ENCODE measurements at places on chromosomes 11 and 22.

DNA sequence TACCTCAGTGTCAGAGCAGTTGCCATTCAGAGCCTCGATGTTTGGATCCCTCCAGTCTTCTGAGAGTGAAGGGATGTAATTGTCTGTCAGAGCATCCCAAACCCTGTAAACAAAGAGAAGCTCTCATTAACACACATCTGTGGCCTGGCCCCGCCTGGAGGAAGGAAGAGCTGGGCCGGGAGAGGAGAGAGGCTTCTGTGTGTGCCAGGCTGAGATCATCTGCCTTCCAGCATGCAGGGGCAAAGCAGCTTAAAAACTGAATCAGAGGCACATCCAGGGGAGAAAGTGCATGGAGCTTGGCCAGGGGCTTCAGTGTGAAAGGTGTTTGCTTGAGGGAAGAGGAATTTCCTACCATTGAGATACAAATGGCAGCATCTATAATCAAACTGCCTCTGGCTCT, 14.5 kb downstream of the FEZ1 start:
- DNase-seq = no peak

DNA sequence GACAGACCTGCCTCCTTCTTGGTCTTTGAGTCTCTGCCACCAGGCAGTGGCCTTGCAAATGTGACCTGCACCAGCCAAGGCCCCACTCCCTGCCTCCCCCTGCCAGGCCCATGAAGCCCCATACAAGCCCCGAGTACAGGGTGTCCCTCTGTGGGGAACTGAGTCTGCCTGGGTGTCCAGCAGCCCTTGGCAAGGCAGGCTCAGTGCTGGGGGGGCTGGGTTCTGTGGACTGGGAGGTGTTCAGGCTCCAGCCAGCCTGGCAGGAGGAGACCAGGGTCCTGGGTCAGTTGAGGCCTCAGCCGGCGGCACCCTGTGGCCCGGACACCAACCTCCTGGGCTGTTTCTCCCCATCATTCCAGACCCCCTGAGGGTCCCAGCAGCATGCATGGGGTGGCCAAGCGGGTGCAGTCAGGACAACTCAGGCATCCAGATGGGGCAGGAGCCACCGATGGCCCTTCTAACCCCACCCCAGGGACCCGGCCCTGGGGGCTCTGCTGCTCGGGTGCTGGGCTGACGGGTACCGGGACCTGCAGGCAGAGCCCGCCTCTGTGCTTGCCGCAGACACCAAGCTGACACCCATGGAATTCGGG, 5.7 kb downstream of the MUC5AC start:
- no peak for DNase-seq

DNA sequence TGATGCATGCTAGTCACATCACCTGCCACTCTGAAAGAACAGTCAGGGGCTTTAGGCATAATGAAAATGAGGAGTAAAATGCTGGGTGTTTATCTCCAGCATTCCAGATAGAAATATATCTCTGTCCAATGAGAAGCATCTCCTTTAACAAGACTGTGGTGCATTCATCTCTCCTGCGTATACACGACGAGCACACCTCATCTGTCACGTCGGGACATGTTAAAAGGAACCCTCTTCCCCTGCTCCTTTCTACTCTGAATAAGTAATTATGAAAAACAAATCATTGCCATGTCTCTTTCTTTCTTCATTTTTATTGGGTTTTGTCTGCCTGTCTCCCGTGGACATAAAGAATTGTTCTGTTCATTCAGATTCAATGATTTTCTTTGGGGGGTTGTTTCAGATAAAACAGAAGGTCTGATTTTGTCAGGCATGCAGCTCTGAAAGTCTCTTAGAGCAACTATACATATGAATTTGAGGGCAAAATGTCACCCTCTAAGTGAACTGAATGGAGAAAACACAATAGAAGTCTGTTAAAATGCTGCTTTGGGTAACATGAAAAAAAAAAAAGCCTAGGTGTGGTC, 195.0 kb downstream of the MAML2 start:
- DNase-seq = no peak

- DNase-seq = no peak
Measured at GRCh38 chr11:96023275-96023674, 99.4 kb upstream of the MTMR2 start.

- no peak for DNase-seq
Measured at GRCh38 chr11:92269841-92270240, 45.2 kb downstream of the FAT3 start.

DNA sequence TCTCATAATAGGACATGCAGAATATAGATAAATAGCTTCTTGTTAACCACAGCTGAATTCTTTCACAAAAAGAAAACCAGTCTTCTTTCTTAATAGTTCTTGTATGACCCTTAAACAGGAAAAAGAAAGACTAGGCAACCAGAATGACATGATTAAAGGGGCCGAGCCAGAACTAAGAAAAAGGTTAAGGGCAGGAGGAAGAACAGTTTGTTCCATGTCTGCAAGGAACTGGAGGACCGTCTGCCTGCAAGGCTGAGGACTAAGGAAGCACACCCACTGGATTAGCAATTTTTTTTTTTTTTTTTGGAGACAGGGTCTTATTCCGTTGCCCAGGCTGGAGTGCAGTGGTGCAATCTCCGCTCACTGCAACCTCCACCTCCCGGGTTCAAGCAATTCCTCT, 26.0 kb upstream of the TMPRSS5 start:
- no peak for DNase-seq

DNA sequence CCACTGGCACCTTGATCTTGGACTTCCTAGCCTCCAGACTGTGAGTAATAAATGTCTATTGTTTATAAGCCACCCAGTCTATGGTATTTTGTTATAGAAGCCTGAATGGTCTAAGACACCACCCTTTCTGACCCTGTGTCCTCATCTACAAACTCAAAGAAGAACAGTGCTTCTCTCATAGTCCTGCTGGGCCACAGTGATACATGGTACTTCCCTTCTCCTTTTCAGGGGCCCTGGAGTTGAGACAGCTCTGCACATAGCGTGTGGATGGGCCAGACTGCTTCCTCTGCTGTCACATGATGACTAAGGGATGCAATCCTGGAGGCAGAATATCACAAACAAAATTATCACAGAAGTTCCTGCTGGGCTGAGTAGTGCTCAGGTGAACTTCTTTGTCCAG, 5.0 kb downstream of the KCNJ11 start:
- DNase-seq = no peak

- no peak for DNase-seq
Measured at GRCh38 chr11:13008061-13008435, 1.1 kb upstream of the RASSF10 start.

- DNase-seq = no peak
Measured at GRCh38 chr22:35292786-35293185, 6.9 kb upstream of the TOM1 start.

DNA sequence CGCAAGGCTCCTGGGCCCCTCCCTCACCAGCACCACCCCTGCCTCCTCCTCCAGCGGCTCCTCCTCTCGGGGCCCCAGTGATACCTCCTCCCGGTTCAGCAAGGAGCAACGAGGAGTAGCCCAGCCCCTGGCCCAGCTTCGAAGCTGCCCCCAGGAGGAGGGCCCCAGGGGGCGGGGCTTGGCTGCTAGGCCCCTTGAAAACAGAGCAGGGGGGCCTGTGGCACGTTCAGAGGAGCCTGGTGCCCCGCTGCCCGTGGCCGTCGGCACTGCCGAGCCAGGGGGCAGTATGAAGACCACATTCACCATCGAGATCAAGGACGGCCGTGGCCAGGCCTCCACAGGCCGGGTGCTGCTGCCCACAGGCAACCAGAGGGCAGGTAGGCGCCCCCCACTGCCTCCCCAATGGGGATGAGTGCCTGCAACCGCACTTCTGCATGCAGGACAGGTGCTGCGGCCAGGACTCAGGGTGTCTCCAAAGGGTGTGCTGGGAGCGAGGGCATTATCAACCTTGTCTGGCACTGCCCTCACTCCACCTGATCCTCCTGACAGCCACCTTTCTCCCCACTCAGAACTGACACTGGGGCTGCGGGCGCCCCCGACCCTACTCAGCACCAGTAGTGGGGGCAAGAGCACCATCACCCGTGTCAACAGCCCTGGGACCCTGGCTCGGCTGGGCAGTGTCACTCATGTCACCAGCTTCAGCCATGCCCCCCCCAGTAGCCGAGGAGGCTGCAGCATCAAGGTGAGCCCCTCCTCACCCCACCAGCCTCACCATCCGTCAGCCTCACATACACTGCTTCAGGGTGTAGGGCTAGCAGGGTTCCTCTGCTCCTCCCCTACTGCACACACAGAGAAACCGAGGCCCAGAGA, 10.2 kb downstream of the SMTN start:
- no peak for DNase-seq

DNA sequence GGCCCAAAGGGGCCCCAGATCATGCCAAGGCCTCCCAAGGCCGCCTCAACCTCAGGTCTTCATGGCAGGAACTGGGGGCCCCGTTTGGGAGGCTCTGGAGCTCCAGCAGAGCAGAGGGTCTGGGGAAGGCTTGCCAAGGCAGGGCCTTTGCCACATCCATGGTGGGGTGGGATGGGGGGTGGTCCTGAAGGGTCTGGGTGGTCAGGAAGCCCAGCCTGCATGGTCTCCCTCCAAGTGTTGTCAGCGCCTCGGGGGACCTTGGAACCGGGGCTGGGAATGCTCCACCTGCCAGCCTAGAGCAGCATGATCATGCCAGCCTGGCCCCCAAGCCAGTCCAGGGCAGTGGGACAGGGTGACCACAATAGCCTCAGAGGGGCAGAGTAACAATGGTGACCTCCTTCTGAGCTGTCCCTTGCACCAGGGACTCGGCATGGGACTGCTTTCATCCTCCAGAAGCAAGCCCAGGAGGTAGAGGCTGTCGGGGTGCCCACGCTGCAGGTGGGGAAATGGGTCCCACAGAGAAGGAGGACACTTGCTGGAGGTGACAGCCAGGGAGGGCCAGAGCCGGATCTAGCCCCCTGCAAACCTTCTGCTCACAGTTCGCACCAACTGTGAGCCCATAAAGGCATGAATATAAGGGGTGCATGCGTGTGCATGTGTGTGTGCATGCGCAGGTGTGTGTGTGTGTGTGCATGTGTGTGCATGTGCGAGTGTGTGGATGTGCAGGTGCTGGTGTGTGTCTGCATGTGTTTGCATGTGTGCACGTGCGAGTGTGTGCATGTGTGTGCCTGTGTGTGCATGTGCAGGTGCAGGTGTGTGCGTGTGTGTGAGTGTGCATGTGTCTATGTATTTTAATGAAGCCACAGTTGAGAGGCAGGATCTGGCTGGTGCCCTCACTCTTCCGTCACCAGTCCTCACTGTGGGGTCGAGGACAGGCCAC, 63.8 kb downstream of the MYEOV start:
- DNase-seq = no peak

- DNase-seq = no peak
Measured at GRCh38 chr11:34682825-34683224, 61.9 kb downstream of the EHF start.

DNA sequence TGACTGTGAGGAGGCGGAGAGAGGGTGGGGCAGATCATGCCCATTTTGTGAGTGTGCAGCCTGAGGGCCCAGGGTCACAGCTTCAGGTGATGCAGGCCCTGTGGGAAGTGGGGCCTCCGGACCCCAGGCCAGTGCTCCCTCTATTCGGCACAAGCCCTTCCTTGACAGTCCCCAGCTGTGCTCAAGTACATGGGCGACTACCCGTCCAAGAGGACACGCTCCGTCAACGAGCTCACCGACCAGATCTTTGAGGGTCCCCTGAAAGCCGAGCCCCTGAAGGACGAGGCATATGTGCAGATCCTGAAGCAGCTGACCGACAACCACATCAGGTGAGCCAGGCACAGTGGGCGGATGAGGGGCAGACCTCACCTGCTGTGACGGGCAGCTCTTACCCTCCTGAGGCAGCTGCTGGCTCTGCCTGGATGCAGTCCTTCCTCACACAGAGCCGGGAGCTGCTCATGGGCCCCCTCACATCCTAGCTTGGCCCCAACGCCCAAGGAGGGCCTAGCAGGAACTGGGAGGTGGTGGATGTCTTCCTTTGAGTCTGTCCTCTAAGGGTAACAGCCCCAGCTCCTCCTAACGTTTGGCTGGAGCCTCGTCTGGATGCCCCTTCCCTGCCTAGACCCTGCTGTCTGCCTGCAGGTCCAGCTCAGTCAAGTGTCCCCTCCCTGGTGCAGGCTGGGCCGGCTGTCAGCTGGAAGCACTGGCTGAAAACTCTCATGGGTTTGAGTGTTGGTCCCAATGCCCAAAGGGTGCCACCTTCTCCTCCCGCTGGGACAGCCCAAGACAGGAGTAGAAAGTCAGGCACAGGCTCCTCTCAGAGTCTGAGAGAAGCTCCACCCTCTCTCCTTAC, 76.1 kb downstream of the MYO7A start:
- no peak for DNase-seq

- DNase-seq = no peak
Measured at GRCh38 chr11:130088919-130089673, 19.4 kb downstream of the APLP2 start.

DNA sequence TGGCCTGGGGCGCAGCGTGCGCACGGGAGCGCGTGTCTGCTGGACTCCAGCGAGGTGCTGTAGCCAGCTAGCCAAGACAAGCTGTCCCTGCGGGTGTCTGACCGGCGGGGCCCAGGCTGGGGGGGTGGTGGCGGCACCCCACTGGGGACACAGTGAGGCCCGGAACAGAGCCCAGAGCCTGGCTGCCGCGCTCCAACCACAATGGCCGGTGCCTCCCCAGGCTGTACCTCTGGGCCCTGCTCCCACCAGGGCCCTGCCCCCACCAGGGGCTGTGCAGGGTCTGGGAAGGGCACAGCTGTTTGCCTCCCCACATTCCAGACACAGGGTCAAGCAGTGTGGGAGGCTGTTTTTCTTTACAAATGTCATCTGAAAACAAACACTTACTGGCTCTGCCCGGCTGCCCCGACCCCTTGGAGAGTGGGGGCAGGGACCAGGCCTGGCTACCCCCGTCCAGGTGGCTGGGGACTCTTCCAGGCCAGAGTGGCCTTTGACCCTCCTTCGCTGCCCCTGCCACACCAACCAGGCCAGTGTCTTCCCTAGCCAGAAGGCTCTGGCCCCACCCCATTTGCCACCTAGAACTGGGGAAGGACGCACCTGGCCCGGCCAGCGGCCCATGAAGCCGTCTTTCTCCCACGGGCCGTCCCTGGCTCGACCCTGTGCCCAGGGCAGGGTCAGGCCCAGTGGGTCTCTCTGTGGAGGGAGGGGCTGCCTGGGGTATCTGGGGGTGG, 14.6 kb downstream of the H19 start:
- DNase-seq = no peak

DNA sequence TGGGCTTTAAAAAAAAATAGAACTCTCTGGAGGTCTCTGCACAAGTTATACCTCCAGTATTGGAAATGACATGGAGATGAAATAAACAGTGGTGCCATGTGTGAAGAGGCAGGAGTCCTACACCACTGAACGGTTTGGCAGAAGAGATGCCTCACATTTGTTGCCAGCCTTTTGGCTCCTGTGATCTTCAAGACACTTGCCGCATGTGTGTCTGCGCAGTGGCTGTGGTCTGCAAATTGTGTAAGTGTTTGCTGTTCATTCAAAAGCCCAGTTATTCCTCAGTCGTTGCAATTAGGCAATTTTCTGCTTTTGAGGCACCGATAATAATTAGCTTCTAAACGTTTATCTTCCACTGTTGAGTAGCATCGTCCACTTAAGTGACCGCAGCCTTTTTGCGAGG, 319.1 kb downstream of the BRD1 start:
- no peak for DNase-seq

Data from CD4-positive, alpha-beta T cell treated with Interferon alpha-2 for 1 hour (primary cell).